ENCODE measurements at places on chromosomes 2 and 18. TPM values are rescaled to one million over a fixed set of nuclear protein-coding genes. Genes with fewer than 3 reads are reported as not detected.

GPBAR1 gene
- total RNA-seq: 0.20 TPM

RAB6C gene
- not detected for total RNA-seq

DLGAP1 gene
- not detected for total RNA-seq

SPEG gene
- 55.8 TPM for total RNA-seq

CNRIP1 gene
- not detected for total RNA-seq

ANKRD30B gene
- total RNA-seq: not detected

CTAGE1 gene
- not detected for total RNA-seq

SP5 gene
- total RNA-seq: 7.3 TPM

M1AP gene
- total RNA-seq: 7.7 TPM

SERPINB12 gene
- not detected for total RNA-seq

CPLX4 gene
- not detected for total RNA-seq

SLC4A5 gene
- 1.2 TPM for total RNA-seq

MFF gene
- 144 TPM for total RNA-seq

NLRC4 gene
- total RNA-seq: not detected

CPO gene
- total RNA-seq: not detected

VAMP8 gene
- total RNA-seq: 124 TPM

MRPL19 gene
- 46.5 TPM for total RNA-seq

SLC14A1 gene
- total RNA-seq: not detected

EVX2 gene
- total RNA-seq: not detected

DNER gene
- 0.28 TPM for total RNA-seq

LINC00305 gene
- not detected for total RNA-seq

DSC3 gene
- not detected for total RNA-seq

ASPRV1 gene
- 0.30 TPM for total RNA-seq

SP140L gene
- total RNA-seq: 15.1 TPM

VIL1 gene
- total RNA-seq: not detected

UGT1A10 gene
- not detected for total RNA-seq

HOXD4 gene
- not detected for total RNA-seq

MC4R gene
- total RNA-seq: not detected

NEURL3 gene
- total RNA-seq: 0.48 TPM

HOXD1 gene
- total RNA-seq: not detected

AQP4 gene
- total RNA-seq: not detected

CDKL4 gene
- total RNA-seq: not detected

CCDC74B gene
- total RNA-seq: 1.9 TPM

CFAP221 gene
- total RNA-seq: not detected

IL1RN gene
- 5.0 TPM for total RNA-seq

FOSL2 gene
- 46.0 TPM for total RNA-seq

HYCC2 gene
- total RNA-seq: 10.7 TPM

FEV gene
- total RNA-seq: not detected

TSPYL6 gene
- total RNA-seq: not detected

IL1RL1 gene
- 0.55 TPM for total RNA-seq
